ENCODE measurements at places on chromosomes 16 and 17. TPM values are rescaled to one million over a fixed set of nuclear protein-coding genes. Genes with fewer than 3 reads are reported as not detected.

DNA sequence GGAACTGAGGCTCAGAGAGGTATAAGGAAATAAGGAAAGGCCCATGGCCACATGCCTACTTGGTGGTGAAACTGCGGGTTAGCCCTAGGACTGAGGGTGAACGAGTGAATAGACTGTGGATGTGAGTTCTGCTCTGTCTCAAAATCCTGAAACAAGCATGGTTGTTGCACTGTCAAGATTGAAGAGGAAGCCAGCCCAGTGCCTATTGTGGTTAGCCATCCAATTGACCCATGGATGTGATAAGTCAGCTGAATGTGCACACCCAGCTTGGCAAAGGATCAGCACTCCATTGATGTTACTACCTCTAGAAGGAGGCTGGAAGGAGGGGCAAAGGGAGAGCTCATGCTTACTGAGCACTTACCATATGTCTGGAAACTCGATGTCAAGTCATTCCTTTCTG is 4.5 kb downstream of the TMEM114 start:
- no peak overlapping the region for H3K27ac ChIP-seq
- peaks cover 15% of the 10 kb centered on the region for H3K4me1 ChIP-seq
- H3K4me3 ChIP-seq = no peak overlapping the region
- no peaks in the 10 kb centered on the region for H3K36me3 ChIP-seq

GRCh38 chr16:68764862-68765261 is 27.8 kb downstream of the CDH1 start:
- H3K4me3 ChIP-seq = no peak overlapping the region
- no peaks in the 10 kb centered on the region for H3K27me3 ChIP-seq
- H3K4me1 ChIP-seq = no peaks in the 10 kb centered on the region
- no peak overlapping the region for H3K27ac ChIP-seq
- DNase-seq = no peak

GRCh38 chr17:65401561-65401960 is 159.9 kb downstream of the AXIN2 start:
- H3K4me1 ChIP-seq = no peaks in the 10 kb centered on the region
- H3K27me3 ChIP-seq = no peaks in the 10 kb centered on the region
- H3K4me3 ChIP-seq = no peak overlapping the region
- no peaks in the 10 kb centered on the region for H3K36me3 ChIP-seq
- H3K27ac ChIP-seq = no peak overlapping the region

DNA sequence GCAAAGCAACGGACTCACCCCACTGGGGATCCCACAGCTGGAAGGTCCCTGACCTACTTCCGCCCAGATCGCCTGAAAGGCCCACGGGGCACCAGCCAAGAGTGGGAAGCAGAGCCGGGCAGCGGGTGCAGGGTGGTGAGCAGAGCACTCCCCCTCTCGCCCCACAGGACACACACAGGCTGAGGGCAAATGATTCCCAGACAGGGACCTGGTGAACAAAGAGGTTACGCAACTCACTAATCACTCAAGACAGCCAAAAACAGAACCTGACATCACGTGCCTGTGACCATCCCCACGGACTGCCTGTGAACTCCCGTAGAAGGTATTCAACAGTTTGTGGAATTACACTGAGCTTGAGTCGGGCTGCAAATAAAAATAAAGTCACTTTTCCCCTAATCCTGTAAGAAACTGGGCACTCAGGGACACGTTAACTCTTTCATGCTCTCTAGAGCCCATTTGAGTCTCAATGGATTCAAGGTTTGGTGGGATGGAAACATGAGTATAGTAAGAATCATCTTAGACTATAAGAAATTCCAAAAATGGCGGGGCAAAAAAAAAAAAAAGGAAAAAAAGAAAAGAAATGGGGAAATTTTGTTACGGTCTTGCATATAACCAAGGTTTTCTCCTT is 396.1 kb downstream of the SOX9 start:
- no peak overlapping the region for H3K4me3 ChIP-seq
- no peaks in the 10 kb centered on the region for H3K27me3 ChIP-seq
- H3K36me3 ChIP-seq = no peaks in the 10 kb centered on the region

DNA sequence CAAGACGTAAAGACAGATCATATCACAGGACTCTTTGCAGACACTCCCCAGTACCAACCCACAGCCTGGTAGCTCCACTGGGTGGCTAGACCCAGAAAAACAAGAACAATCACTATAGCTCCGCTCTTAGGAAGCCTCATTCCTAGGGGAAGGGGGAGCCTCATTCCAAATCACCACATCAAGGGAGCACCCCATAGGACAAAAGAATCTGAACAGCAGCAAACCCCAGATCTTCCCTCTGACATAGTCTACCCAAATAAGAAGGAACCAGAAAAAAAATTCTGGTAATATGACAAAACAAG is 237.8 kb downstream of the CEP112 start:
- no peaks in the 10 kb centered on the region for H3K27me3 ChIP-seq
- DNase-seq = no peak
- no peaks in the 10 kb centered on the region for H3K36me3 ChIP-seq
- H3K4me3 ChIP-seq = no peak overlapping the region
- no peaks in the 10 kb centered on the region for H3K4me1 ChIP-seq

DNA sequence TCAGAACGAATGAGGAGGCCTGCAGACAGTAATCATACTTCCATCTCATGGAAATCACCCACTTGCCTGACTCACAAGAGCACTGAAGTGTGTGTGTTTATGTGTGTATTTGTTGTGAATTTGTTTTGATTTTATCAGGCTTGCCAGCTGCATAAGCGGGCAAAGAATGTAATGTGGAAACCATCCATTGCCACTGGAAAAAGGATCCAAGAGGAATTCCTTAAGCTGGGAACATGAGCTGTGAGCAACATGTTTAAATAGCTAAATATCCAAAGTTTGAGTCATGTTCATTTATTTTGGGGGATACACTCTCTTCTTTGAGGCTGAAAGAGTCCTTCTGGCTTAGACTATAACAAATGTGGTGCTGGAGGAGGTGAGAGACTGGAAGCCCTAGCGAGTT is 198.4 kb upstream of the TBX2 start:
- DNase-seq = no peak
- no peaks in the 10 kb centered on the region for H3K27me3 ChIP-seq
- H3K4me3 ChIP-seq = no peak overlapping the region
- H3K36me3 ChIP-seq = no peaks in the 10 kb centered on the region
- H3K4me1 ChIP-seq = no peaks in the 10 kb centered on the region
- H3K27ac ChIP-seq = no peak overlapping the region

DNA sequence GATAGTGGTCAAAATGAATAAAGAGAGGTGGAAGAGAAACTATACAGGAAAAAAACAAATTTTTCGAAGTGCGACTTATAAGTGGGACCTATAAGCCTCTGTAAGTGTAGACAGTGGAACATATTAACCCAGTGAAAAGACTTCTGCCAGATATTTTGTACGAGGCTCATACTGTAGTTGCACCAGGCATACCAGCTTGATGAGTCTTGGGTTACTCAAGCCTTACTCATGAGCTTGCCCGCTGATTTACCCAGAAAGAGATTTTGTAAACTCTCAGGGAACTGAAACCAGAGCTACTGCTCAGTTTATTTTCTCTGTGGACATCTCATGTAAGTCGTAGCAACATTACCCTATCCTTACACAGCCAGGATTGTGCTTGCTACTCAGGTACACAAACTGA is 708.0 kb upstream of the SOX9 start:
- no peaks in the 10 kb centered on the region for H3K4me1 ChIP-seq
- H3K4me3 ChIP-seq = no peak overlapping the region
- no peaks in the 10 kb centered on the region for H3K36me3 ChIP-seq
- H3K27ac ChIP-seq = no peak overlapping the region

The CIITA gene
- total RNA-seq = 11.7 TPM

The KAT8 gene
- 61.4 TPM for total RNA-seq

The ZNF286A gene
- 14.0 TPM for total RNA-seq

The KCTD2 gene
- total RNA-seq = 25.8 TPM

The MYH8 gene
- not detected for total RNA-seq

All from heart left ventricle (tissue), 16 donors.